ENCODE measurements at places on chromosomes 2 and 18.

- DNase-seq: no peak
These were observed 24.5 kb downstream of the MC2R start for GRCh38 chr18:13890761-13891361.

GRCh38 chr2:2926858-2927175, 450.8 kb downstream of the EIPR1 start:
- no peak for DNase-seq

DNA sequence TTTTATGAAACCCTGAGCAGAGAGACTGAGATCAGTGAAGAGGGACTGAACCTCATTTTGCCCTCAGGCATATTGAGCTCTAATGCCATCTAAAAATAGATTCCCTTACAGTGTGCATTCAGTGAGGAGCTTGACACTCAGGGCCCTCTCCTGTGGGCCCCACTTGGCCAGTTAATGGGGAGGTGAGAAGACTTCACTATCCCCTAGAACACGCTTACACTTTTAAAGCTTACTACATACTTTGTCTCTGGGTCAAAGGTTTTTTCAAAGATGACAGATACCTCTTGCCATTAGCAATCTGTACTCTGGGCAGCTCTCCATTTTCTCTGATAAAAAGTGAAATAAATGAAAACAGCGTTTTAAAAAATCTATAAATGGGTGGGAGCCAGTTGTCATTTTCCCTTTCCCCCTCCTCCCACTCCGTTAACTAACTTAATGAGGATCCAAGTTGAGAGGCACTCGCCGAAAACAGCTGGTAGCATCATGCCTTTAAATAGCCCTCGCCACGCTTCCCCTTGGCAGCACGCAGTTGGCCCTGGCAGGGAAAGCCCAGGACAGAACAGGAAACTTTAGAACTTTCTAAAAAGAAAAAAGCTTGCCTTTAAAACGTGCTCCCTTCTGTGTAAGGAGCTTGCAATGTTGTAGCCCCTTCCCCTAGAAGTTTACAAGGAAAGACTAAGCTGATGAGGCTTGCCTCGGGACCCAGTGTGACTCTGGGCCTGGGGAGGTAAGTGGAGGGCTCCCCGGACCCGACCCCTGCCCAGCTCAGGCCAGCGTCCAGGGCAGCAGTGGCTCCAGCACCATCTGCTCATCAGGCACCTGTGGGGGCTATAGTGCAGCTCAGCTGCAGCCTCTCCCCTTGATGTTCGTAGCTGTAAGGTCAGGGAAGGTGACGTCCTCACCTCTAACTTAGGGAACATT, 58.8 kb upstream of the FOSL2 start:
- DNase-seq: no peak

GRCh38 chr2:43026426-43027096, 199.8 kb downstream of the ZFP36L2 start:
- no peak for DNase-seq

- no peak for DNase-seq
These were observed 10.2 kb downstream of the SIX3 start for GRCh38 chr2:44951714-44952113.

- DNase-seq: no peak
These were observed 18.5 kb upstream of the LRATD1 start for GRCh38 chr2:14614017-14614416.

DNA sequence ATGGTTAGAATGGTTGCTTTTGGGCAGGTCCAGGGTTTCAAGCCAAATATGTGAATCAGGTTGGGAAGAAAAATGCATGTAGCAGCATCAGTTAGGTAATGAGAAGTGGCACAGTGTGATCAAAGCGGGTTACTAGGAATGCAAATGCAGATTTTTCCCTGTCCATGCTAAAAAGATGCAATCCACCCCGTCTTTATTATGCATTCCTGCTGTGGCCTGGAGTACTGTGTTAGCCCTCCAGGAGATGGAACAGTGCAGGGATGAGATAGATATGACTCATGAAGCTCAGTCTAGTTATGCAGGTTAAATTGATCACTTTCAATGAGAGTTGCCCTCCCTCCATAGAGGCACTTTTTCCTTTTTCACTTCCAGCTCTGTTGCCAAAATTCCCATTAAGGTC, 283.8 kb downstream of the CTNNA2 start:
- DNase-seq: no peak

DNA sequence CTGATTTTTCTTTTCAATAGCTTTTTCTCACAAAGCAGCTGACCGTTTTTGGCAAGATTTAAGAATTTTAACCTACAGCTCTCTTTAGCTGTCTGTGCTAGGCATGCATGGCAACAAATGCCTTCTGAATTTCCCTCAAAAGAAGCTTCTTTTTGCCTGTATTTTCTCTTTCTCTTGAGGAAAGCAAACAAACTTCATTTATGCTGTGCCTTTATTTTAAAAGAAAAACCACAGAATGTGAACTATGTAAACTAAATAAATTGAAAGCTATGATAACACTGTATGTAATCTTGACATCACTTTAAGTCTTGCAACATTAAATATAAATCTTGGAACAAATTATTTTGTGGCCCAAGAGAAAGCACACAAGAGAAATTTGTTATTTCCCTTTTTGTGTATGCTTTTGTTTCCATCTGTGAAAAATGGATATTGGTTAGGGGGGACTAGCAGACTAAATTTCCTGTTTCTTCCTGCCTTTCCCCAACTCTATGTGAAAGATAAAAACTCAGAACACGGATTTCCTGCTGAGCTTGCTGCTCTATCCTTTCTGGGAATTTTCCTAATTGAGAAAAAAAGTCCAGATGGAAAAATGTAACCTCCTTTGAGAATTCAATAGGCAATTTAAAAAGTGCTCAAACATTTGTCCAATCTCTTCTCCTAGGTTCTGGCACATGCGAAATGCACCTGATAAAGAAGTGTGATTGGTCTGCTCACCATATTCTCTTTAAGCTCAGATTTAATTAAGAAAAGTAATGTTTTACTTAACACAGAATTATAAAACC, 20.9 kb upstream of the TFPI start:
- DNase-seq: no peak

GRCh38 chr2:28247290-28247689, 145.4 kb upstream of the FOSL2 start:
- no peak for DNase-seq

DNA sequence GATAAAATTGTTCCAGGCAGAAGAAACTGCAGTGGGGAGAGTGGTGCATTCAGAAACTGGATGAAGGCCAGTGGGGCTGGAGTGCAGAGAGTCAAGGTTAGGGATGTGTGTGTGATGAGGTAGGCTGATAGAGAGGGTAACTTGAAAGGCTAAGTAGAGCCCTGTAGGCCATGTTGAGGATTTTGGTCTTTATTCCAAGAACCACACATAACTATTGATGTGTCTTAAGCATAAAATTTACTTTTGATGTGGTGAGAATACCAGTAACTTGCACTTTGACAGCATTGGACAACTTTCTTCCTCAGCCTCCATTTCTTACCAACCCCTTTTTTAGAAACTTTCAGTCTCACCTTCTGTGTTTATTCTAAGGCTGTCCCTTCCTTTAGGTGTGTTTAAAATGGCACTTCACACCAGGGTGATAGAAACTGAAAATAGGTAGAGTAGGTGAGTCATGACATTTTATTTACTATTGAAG, 22.6 kb downstream of the MTX2 start:
- no peak for DNase-seq
